ENCODE measurements at places on chromosomes 12 and 14. TPM values are rescaled to one million over a fixed set of nuclear protein-coding genes. Genes with fewer than 3 reads are reported as not detected.

The ZFHX2 gene
- total RNA-seq: 12.5 TPM

GRCh38 chr14:33110737-33111443 lies 172.2 kb downstream of the NPAS3 start:
- DNase-seq: no peak

- no peak for DNase-seq
Observed at GRCh38 chr12:123479442-123480180, 21.7 kb downstream of the SNRNP35 start.

The NTF3 gene
- 0.46 TPM for total RNA-seq

The NTS gene
- total RNA-seq: 0.17 TPM

The CCDC177 gene
- not detected for total RNA-seq

DNA sequence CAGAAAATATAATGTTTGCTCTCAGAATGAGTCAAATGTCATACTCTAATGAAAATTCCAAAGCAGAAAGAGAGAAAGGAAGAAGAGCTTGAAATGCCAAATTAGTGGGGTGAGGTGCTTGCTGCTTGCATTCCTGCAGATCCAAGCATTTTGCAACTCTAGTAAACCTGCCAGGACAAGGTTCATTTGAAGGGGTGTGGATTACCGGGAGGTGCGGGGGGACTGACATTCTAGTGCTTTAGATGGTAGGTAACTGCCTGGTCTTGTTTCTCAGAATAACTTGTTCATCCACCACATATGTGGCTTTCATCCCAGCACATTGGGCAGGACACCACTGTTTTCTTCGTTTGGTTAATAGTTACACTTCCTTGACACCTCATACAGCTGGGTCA lies 144.4 kb downstream of the AKAP6 start:
- DNase-seq: peak; percentile 86

The PIWIL1 gene
- total RNA-seq: 0.12 TPM

Data from mucosa of gallbladder (tissue), 1 donor.